ENCODE measurements at places on chromosomes 5 and 9.

GRCh38 chr5:2753452-2754420 lies 2.3 kb upstream of the IRX2 start:
- DNase-seq = peak; percentile 47

DNA sequence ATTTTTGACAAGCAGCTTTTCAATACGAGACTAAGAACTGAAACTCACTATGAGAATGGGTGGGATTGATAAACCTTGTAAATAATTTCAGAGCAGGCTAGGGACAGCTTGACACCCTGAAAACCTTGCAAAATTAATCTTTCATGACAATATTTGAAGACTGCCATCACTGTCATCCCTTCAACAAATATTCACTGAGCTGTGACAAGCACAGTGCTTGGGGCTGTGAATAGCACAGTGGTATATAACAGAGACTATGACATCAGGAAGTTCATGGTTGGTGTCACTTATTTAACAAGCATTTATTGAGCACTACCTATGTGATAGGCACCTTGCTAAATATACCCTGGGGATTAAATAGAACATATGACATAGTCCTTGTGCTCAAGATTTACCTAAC lies 741.0 kb upstream of the RIOK2 start:
- DNase-seq = no peak

GRCh38 chr9:132877824-132878694 lies at the start of gene AK8:
Gene AK8, minus strand, starts transcription at chr9:132878284. Its CDS starts 29 bp downstream, at chr9:132878255.
- peak; percentile 53 for DNase-seq

GRCh38 chr5:146947181-146947941 lies 68.8 kb upstream of the PPP2R2B start:
- no peak for DNase-seq

GRCh38 chr9:94668928-94669729 lies 29.8 kb upstream of the FBP1 start:
- peak; percentile 38 for DNase-seq

- no peak for DNase-seq
These were observed 19.4 kb downstream of the ENHO start for GRCh38 chr9:34503406-34503805.

- DNase-seq = no peak
These were observed 227.4 kb downstream of the ESM1 start for GRCh38 chr5:54758038-54758437.

GRCh38 chr5:42570966-42571960 lies 148.0 kb downstream of the GHR start:
- DNase-seq = no peak

DNA sequence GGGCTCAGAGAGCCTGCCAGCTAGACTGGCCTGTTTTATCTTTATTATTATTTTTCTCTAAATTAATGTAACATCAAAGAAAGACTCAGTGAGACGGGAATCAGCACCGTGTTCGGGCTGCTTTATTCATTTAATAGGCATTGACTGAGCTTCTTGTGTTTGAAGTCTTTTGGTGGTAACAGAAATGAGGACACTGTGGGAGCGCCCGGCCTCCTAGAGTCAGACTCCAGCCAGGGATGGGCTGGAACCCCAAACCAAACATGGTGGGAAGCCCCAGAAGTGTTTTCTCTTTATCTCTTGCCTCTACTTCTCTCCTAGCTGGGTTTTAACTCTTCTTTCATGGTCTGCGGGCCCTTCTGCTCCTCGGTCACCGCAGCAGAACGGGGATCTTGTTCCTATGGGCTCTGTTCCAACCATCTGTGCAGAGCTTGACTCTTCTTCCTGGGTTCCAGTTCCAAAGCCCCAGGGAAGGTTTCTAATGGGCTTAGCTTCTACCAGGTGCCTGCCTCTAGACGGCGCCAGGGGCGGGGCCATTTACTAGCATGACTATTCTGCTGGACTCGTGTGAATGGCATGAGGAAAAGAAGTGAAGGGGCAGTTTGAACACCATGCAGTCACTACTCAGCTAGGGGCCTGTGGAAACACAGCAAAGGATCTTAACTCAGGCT lies 123.8 kb downstream of the FGF18 start:
- no peak for DNase-seq

GRCh38 chr9:91391818-91392217 lies 30.1 kb upstream of the AUH start:
- no peak for DNase-seq

GRCh38 chr9:131153595-131153994 lies 28.2 kb downstream of the NUP214 start:
- DNase-seq = no peak

DNA sequence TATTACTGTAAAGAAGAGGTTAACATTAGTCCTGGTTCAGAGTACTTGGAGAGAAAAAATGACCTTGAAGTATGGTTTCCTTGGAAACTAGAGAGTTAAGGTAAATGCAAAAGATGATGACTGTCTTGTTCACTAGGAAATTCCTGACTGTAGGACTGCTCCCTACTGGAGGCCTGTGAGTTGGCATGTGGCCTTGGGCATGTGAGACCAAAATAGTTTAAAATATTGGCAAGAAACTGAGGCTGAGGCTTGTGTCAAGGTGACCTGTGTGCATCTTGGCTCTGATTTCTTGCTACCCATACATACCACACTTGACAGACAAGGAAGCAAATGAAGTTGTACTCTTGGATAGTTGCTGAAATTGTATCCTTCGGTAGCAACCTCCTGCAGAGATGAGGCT lies 96.5 kb downstream of the TARS1 start:
- no peak for DNase-seq

Data from NCI-H1105 treated with DMSO at 0.1 percent for 48 hours (cell line).